ENCODE measurements at places on chromosomes 1 and 21.

DNA sequence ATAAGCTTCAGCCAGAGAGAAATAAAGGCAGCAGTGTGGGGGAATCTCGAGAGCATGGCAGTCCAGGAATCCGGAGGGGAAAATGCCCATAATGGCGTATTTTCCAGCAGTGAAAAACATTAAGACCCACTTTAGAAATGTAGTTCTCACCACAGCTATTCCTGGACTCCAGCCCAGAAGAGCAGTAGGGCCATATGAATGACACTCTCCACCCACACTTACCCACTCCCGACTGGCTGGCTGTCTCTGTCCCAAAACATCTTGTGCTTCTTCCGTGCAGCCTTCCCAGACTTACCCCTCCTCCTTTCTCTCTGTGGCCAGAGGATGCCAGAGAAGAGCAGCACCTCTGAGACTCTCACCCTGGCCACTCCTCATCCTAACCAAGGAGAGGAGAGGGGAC lies 56.4 kb downstream of the TRABD2B start:
- DNase-seq: no peak

DNA sequence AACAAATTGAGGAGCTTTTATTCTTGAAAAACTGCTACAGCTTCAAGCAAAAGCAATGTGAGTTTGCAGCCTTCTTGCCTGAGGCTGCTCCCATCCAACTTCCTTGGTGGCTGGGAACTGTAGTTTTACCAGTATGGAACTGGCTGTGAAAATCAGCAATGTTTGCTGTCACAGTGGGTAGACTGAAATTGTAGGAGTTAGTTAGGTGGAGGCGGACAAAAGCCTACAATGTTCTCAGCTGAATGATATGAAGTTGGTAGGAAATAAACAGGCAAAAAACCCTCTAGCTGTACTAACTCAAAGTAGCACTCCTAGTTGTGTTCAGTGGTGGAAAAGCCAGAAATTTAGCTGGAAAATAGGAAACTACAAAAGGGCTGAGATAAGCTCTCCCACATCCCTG lies 18.5 kb downstream of the HAX1 start:
- no peak for DNase-seq

DNA sequence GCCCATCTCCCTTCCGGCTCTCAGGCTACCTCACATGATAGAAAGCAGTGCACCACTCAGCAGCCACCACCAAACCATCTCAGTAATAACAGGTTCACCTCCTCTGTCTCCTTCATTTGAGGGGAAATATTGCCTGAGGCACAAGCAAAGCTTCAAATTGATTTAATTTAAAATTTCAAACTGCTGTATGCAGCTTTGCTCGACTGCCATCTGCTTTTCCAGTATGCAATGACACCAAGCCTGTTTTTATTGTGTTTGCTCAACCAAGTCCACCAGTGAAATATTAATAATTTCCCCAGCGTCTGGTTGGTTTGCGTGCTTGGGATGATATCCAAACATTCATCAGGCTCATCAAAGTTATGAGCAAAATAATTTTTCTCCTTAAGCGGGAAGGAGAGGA lies 552.4 kb upstream of the DAB1 start:
- DNase-seq: no peak

DNA sequence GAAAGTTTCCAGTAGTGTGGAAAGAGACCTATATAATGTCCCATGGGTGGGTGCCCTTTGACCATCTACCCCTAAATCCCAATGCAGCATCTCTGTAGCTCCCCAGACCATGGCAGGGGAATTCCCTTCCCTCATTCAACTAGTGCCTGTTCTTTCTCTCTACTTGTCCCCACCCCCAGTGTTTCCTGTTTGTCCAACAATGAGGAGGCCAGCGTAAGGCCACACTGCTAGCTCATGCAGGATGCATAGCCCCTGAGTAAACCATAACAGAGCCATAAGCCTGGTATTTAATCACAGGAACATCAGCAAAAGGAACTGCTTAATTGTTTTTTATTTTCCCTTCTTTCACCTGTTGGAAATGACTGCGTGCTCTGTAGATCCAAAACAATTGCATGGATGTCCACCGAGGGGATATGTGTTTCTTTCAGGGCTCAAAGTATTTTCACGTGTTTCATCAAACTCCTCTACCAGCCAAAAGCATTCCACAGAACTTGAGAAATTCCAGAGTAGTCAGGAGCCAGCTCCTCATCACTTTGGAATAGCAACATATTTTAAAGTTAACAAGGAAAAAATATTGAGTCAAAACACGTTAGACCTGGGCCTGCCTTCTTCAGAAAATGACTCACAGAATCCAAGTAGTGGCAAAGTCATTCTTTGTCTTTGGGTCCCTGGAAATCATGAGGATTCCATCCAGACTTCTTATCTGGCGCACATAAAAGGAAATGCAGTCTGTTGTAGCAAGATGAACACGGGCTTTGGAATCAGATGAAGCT lies 162.5 kb upstream of the SGIP1 start:
- DNase-seq: no peak

- peak; percentile 54 for DNase-seq
Observed at GRCh38 chr1:65001231-65001792, 35.0 kb upstream of the JAK1 start.

DNA sequence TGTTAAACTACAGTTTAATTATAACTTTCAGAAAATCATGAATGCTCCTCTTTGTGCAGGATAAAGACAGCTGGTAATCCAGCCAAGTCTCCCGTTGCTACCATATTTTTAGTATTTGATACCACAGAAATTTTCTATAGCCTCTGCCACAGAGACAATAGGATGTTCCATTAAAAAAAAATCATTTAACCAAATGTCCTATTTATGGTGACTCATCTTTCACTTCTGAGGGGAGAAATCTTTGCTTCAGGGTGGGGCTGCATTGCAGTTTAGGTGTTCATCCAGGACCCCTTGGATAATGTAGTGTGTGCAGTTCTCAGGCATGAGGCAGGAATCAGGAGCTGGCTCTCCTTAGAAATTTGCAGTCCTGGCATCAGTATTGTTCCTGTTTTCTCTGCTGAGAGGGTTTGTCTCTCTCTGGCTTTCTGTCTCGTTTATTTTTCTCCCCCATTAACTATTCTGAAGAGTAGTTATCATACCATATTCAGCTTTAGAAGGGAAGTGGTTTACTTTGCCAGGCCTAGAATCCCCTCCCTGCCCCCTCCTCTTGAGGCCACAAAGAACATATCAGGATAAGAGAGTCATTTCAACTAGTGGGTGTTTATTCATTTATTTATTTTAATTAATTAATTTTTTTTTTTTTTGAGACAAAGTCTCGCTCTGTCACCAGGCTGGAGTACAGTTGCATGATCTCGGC lies 3.1 kb downstream of the PRUNE1 start:
- no peak for DNase-seq

GRCh38 chr1:71184410-71184809 lies 103.6 kb upstream of the ZRANB2 start:
- DNase-seq: no peak

Measured in activated CD8-positive, alpha-beta memory T cell treated with anti-CD3 and anti-CD28 coated beads for 1 hour (primary cell).